ENCODE measurements at places on chromosomes 12 and 14. TPM values are rescaled to one million over a fixed set of nuclear protein-coding genes. Genes with fewer than 3 reads are reported as not detected.

The FGD6 gene
- 0.70 TPM for total RNA-seq

The ASPG gene
- total RNA-seq, result not detected

The KRT86 gene
- total RNA-seq, result not detected

The HCAR2 gene
- total RNA-seq, result not detected
